WTC11 (cell line): ENCODE measurements at places on chromosomes 5 and 9. TPM values are rescaled to one million over a fixed set of nuclear protein-coding genes. Genes with fewer than 3 reads are reported as not detected.

- no peak for DNase-seq
Measured at GRCh38 chr9:98045234-98046179, 11.0 kb upstream of the NANS start.

- DNase-seq: no peak
Measured at GRCh38 chr5:147065071-147065470, 169.8 kb upstream of the STK32A start.

DNA sequence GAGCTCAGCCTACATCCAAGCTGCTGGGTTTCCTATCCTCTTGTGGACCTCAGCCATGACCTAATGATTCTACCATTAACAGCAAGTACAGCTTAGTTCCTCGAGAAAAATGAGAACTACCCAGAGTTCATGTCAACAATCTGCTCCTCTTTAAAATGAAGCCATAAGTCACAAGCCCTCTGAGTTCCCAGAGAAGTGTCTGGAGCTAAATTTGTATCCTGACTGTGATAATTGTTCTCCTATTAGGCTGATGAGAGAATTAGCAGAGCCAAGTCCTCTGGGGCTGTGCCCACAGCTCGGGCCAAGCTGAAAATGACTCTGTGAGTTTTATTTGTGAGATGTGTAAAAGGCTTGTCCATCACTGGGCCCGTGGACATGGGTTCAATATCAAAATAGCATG lies 145.1 kb upstream of the SMIM23 start:
- DNase-seq: no peak

- DNase-seq: no peak
Measured at GRCh38 chr5:139638736-139639618, 9.2 kb upstream of the CXXC5 start.

GRCh38 chr5:60927450-60927849 lies 17.4 kb downstream of the ERCC8 start:
- no peak for DNase-seq

Gene CDH9
- 0.07 to 0.48 TPM (median 0.21 TPM) in 3 replicates for total RNA-seq

Gene CCL19
- total RNA-seq: not detected in 3 replicates

- no peak for DNase-seq
Measured at GRCh38 chr5:4145511-4145910, 549.9 kb downstream of the IRX1 start.

DNA sequence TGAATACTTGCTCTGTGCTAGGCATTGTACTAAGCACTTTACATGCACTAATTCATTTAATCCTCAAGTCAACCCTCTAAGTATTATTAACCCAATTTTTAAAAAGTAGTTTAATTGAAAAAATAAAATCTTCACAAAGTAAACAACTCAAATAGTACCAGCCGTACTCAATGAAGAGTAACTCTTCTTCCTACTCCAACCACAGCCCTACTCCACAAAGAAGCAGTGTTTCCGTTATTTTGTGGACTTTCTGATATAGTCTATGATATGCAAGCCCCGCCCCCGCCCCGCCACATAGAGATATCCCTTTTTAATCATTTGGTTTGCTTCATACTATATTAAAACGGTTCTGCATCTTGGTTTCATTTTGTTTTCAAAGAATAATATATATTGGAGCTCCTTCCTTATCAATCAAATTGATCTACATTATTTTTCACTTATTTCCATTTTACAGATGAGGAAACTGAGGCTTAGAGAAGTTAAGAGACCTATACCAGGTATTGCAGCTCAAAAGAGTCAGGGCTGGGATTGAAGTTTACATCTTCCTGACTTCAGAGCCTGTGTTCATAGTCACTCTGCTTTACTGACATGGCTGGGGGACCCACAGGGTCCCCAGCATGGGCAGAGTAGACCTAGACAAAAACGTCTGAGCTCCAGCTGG lies 78.6 kb downstream of the PCDH1 start:
- no peak for DNase-seq

GRCh38 chr9:137501457-137501856 lies 42.3 kb upstream of the NSMF start:
- no peak for DNase-seq

DNA sequence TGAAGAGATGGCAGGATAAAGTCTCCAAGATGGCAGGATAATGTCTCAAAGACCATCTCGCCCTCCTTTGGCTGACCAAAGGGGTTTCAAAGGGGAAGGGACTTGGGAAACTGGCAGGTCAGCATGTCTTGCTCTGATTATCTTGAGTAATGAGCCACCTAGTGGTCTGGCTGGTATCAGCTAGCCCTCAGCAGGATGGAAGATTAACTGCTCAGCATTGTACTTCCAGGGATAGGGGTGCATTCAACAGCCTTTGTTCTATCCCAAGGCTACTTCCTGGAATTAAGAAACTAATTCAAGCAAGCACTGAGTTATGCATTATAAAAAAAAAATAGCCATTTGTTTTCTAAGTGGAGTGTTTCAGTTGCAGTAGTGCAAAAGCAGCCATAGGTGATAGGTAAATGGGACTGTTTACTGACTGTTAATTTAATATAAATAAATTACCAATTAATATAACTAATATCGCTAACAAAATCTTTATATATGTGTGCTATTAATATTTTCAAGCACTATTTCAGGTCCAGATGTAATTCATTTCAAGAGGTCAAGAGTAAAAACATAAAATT lies 555.5 kb downstream of the CDH9 start:
- peak; percentile 63 for DNase-seq

DNA sequence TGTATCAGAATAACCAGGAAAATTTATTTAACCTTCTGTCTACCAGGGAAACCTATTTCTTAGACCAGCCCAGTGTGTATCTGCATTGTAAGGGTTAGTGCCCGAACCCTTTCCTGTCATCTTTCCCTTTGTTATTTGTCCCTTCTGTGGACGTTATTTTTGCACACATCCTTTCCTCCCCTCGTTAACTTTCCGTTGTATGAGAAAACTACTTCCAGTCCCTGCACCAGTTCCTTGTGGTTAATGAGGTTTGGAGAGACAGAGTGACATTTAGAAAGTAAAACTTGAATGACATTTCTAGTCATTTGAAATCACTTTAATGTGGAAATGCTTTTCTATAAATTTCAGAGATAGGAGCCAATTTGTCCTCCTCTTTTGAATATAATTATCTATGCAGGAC lies 4.3 kb upstream of the IFNB1 start:
- DNase-seq: no peak

GRCh38 chr9:117286245-117286644 lies 128.6 kb downstream of the ASTN2 start:
- DNase-seq: no peak

DNA sequence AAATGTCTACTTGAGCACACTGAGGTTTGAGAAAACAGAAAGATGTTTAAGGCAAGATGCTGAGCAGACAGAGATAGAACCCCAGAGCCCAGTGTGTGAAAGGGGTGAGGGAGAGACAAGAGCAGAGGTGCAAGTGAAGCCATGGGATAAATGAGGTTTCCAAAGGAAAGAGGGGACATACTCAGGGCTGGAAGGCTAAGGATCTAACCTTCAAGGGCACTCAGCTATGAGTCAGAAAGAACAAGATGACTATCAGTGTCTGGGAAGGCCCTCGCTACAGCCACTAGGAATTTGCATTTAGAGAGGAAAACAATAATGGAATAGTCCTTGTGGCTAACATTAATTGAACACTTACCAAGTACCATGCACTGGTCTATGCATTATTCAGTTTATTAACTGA lies 113.7 kb downstream of the HTR4 start:
- DNase-seq: no peak

GRCh38 chr9:27470291-27470856 lies 53.7 kb upstream of the IFNK start:
- DNase-seq: no peak

DNA sequence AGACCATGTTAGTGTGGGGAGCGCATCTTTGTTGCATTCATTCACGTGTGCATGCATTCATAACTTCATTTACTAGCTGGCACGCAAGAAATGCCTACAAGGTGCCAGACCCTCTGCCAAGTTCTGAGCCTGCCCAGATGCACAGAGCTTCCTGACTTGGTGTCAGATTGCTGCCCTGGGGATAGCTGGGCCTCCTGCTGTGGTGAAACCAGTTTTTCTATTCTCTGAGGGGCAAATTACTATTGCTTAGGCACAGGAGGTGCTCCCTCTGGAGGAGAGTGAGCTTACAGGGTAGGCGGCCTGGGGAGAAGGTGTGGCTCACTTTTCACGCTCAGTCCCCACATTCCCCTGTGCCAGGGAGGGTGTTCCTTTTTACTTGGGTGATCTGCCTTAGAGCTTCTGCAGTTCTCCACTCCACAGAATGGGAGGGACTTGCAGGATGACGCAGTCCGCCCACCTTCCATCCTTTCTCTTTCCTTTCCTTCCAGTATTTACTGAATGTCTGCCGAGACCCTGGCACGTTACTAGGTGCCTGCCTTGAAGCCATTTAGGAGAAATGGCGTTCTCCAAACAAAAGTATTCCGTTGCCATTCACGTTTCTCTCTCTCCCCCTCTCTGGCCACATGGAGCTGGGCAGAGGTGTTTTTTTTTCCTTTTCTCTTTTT lies 27.9 kb upstream of the CTNNA1 start:
- peak; percentile 78 for DNase-seq

DNA sequence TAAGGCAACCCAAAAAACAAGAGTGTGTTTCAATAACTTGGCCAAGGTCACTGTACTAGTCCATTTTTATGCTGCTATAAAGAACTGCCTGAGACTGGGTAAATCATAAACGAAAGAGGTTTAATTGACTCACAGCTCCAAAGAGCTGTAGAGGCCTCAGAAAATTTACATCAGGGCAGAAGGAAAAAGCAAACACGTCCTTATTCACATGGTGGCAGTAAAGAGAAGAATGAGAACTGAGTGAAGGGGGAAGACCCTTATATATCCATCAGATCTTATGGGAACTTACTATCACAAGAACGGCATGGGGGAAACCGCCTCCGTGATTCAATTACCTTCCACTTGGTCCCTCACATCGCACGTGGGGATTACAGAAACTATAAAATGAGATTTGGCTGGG lies 64.3 kb upstream of the CAMK4 start:
- DNase-seq: no peak

DNA sequence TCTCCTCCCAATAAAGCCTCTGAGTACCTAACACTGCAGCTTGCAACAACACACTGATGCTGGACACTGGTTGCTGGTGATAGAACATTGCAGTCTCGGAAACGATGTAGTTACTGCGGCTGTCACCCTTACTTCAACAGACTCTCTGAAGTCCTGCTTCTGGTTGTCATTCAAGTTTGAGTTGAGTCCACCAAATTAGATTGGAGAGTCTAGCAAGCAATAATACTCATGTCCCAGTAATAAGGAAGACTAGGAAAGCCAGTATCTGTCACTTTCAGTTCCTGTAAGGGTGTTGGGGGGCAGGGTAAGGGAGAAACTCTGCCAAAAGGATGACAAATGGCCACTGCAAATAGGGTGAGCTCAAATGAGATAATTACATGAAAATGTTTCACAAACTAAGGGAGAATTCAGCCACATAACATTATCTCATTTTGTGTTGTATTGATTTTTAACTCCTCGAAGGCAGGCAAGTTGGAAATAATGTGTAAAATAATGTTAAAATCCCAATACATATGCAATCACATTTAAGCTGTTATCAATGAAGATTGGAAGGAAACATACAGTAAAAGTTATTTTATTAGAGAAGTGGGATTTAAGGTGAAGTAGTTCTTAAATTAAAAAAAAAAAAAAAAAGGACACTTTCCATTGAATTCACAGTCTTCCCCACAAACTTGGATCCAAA lies 849 bp upstream of the IFT74 start:
- no peak for DNase-seq

Gene TLE1
- 93.2 to 97.7 TPM (median 93.9 TPM) in 3 replicates for total RNA-seq

DNA sequence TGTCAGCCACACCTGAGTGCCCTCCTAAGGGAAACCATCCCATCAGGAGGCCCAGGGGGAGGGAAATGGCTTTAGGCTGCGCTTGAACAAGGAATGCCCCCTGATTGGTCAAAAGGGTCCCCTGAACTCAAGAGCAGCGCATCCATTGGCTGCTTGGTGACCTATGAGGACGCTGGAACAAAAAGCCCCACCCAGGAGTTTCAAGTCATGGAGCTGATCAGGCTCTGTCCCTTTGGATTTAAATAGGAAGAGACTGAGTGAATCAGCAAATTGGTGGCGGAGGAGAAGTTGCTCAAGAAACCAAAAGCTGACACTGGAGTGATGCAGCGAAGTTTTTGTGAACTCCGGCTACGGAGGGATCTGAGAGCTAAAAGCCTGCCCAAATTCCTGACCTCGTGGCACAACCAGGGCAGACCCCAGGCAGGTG lies 66.7 kb downstream of the SMIM23 start:
- no peak for DNase-seq

DNA sequence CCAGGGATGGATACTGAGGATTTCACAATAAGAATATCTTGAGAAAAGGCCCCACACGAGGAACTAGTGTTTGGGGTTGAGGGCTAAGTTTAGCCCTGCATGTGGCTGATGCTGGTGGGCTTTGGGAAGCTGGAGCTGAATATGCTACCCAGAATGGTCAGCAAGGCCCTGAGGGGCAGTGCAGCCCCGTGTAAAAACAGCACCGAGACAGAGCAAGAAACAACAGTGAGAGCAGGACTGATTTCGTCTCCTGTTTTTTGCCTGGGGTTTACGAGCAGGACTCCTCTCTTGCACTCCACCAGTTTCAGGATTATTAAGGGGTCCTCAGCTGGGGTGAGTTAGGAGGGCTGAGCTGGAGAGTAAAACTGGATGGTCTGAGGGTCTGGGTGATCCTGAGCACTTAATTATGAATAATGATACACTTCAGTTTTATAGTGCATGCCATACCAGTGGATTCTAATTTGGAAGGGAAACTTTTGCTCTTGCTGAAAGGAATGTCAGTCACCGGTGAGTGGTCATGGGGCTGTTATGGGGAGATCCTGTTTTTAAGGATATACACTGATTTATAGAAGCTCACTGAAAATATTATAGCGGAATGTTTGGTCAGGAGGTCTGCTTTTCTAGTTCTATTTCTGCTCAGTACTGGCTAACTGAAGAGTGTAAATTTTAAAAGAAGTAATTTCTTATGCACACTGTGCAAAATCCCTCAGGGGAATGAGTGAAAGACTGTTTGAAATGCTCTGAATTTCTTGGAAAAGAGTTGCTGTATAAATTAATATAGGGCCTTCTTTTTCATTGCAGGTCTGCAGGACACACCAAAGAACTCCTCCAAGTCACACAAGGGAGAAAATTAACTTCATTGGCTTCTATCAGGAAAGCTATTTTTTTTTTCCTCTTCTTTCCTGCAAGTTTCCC lies 42.7 kb upstream of the NFIB start:
- no peak for DNase-seq

GRCh38 chr5:159758189-159758588 lies 158.1 kb upstream of the ADRA1B start:
- DNase-seq: no peak
